Progenitor cell of endocrine pancreas (in vitro differentiated cells): ENCODE measurements at places on chromosomes 16 and 17. TPM values are rescaled to one million over a fixed set of nuclear protein-coding genes. Genes with fewer than 3 reads are reported as not detected.

The CD300LB gene
- total RNA-seq: not detected in 2 replicates

- DNase-seq: no peak
Measured at GRCh38 chr17:61805399-61805798, 57.9 kb downstream of the BRIP1 start.

DNA sequence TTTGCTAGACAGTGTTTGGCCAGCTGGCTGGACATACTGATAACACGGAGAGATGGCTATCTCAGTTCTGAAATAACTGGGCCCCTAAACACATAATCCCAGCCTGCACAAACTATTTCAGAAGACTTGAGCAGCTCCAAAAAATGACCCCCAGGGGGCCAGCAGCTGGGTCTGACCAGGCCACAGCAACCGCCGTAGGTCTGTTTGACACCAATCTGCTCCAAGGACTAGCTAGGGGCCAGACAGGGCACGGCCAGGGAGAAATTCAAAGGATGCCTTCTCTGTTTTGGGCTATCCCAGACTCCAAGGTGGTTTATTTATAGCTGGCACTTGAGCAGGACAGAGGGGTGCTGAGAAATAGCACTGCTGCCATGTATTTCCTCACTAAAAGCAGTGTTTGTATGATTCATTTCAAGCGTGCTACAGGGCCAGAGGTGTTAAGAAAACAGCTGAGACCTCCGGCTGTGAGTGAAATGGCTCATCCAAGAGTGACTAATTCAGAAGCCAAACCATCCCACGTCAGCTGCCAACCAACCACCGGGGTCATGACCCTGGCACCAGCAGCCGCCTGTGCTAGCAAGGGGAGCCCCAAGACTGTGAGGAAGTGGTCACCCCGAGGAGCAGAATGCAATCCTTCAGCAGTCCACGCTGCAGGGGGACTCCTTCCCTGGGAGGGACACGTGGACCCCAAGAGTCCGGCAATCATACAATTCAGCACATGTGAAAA is 5.7 kb downstream of the GGA2 start:
- DNase-seq: no peak

- DNase-seq: no peak
Measured at GRCh38 chr17:82416771-82417170, 1.4 kb upstream of the HEXD start.

GRCh38 chr16:84544031-84544773 is 39.7 kb upstream of the MEAK7 start:
- DNase-seq: no peak

- DNase-seq: no peak
Measured at GRCh38 chr17:1331708-1332107, 52.2 kb downstream of the TRARG1 start.

DNA sequence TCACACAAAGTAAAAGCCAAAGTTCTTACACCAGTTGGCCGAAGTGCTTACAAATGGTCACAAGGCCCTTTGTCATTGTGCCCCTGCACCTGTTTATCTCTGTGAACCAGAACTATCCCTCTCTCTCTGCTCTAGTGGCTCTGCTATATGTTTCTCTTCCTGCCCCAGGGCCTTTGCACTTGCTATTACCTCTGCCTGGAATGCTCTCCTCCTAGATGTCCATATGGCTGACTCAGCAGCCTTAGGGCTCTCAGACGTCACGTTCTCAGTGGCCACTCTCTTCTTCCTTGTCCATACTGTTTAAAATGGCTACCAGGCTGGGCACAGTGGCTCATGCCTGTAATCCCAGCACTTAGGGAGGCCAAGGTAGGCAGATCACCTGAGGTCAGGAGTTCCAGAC is 38.8 kb upstream of the DDX52 start:
- no peak for DNase-seq

GRCh38 chr17:68198931-68199836 is 48.7 kb upstream of the AMZ2 start:
- no peak for DNase-seq

GRCh38 chr16:47712276-47713224 is 251.4 kb downstream of the PHKB start:
- DNase-seq: no peak

GRCh38 chr17:81983011-81983638 is 5.7 kb downstream of the ASPSCR1 start:
- DNase-seq: no peak

The SMIM5 gene
- total RNA-seq: 3.3 and 4.4 TPM in 2 replicates

GRCh38 chr16:9206156-9206555 is 114.7 kb downstream of the HAPSTR1 start:
- no peak for DNase-seq

- DNase-seq: no peak
Measured at GRCh38 chr16:30997725-30998711, 12.4 kb downstream of the STX1B start.

The TPSAB1 gene
- not detected in 2 replicates for total RNA-seq
